ENCODE measurements at places on chromosomes 7 and 10. TPM values are rescaled to one million over a fixed set of nuclear protein-coding genes. Genes with fewer than 3 reads are reported as not detected.
A peak's percentile ranks its signal among the peaks of the same experiment; 100 is the strongest.

C7orf33 gene
- not detected for total RNA-seq

AZGP1 gene
- total RNA-seq: 114 TPM

SPDYE9 gene
- total RNA-seq: not detected

NUTM2E gene
- not detected for total RNA-seq

UFSP1 gene
- total RNA-seq: 2.1 TPM

CYP2W1 gene
- not detected for total RNA-seq

PDZD7 gene
- 0.40 TPM for total RNA-seq

C10orf62 gene
- 0.51 TPM for total RNA-seq

CFTR gene
- total RNA-seq: 0.19 TPM

NUTM2B gene
- total RNA-seq: 1.3 TPM

NPY gene
- not detected for total RNA-seq

- DNase-seq: no peak
Measured at GRCh38 chr10:12381536-12382156, 32.3 kb downstream of the CAMK1D start.

GRCh38 chr7:132655131-132655727, 79.0 kb upstream of the PLXNA4 start:
- DNase-seq: no peak

- no peak for DNase-seq
Measured at GRCh38 chr10:13087986-13088618, 11.9 kb upstream of the OPTN start.

DNA sequence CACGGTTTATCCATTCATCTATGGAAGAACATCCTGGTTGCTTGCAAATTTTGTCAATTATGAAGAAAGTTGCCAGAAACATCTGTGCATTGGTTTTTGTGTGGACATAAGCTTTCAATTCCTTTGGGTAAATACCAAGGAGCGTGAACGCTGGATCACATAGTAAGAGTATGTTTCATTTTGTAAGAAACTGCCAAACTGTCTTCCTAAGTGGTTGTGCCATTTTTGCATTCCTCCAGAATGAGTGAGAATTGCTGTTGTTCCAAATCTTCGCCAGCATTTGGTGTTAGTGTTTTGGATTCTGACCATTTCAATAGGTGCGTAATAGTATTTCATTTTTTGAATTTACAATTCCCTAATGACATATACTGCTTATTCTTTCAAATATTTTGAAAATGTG, 155.3 kb upstream of the FRMD4A start:
- DNase-seq: no peak

- no peak for DNase-seq
Measured at GRCh38 chr10:5630112-5630436, 36.3 kb downstream of the ASB13 start.

- no peak for DNase-seq
Measured at GRCh38 chr10:78190051-78190825, 156.6 kb downstream of the RPS24 start.

- DNase-seq: no peak
Measured at GRCh38 chr10:10914144-10914543, 103.5 kb upstream of the CELF2 start.

- DNase-seq: no peak
Measured at GRCh38 chr7:134920026-134920753, 66.1 kb upstream of the AGBL3 start.

DNA sequence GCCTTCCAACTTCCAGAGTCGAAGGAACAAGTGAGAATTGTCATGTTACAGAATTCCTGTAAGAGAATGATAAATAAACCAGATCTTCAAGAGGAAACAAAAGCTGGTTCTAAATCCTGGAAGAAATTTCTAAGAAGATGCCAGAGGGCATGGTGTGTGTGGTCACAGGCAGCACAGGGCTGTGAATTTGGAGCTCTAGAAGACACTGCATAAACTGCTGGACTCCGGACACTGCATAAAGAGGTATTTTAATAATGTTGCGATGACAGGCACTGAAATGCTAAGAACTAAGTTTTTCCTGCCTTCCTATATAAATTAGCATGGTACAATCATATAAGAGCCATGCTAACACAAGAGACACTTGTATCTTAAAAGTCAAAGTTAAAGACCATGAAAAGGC, 86.0 kb downstream of the LARP4B start:
- no peak for DNase-seq

DNA sequence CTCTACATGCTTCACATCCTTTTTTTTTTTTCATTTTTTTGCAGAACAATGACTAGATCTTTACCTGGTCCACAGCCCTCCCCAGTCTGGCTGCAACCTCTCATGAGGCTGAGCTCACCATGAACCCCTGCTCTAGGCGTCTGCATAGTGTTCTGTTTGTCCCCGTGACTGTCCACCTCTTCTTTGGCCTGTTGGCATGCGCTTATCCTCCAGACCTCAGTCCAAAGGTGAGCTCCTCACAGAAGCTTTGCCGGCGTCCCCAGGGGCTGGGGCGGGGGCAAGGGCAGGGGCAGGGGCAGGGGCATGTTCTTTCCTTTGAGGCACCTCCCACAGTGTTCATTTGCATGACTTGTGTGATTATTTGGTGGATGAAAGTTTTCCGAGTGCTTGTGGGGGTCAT, 218.4 kb upstream of the ZNF32 start:
- DNase-seq: no peak

DNA sequence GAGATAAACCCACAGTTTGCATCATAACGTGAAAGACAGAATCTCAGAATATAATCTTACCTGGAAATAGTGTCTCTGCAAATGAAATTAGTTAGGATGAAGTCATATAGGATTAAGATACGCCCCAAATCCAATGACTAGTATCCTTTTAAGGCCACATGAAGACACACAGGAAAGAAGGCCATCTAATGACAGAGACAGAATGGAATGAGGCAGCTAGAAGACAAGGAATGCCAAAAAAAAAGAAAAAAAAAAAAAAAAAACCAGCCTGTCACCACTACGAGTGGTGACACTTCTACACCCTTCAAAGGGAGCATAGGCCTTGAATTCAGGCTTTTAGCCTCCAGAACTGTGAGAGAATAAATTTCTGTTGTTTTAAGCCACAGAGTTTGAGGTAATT, 82.9 kb downstream of the HYCC1 start:
- DNase-seq: no peak

- DNase-seq: no peak
Measured at GRCh38 chr10:128438417-128439063, 312.3 kb upstream of the MKI67 start.

GRCh38 chr10:109959259-109960145, 36.2 kb upstream of the XPNPEP1 start:
- no peak for DNase-seq

GRCh38 chr7:33516568-33516967, 387.2 kb downstream of the BBS9 start:
- DNase-seq: no peak

DNA sequence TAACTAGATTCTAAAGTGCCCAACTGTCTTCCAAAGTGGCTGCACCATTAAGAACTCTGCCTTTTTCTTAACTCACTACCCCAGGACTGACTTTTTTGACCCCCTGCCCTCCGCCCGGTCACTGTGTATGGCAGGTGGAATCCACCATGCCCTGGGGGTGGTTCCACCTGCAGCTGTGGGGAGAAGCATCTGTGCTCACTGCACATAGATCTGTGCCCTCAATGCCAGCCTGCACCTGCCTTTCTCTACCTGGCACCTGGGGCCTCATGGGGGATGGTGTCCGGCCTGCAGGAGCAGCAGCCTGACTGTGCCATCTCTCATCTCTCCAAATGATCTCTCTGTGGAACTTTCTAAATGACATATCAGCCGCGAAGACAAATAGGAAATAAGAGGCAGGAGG, 353.5 kb downstream of the PAXIP1 start:
- no peak for DNase-seq

- no peak for DNase-seq
Measured at GRCh38 chr7:39221901-39222300, 244.2 kb downstream of the POU6F2 start.

DNA sequence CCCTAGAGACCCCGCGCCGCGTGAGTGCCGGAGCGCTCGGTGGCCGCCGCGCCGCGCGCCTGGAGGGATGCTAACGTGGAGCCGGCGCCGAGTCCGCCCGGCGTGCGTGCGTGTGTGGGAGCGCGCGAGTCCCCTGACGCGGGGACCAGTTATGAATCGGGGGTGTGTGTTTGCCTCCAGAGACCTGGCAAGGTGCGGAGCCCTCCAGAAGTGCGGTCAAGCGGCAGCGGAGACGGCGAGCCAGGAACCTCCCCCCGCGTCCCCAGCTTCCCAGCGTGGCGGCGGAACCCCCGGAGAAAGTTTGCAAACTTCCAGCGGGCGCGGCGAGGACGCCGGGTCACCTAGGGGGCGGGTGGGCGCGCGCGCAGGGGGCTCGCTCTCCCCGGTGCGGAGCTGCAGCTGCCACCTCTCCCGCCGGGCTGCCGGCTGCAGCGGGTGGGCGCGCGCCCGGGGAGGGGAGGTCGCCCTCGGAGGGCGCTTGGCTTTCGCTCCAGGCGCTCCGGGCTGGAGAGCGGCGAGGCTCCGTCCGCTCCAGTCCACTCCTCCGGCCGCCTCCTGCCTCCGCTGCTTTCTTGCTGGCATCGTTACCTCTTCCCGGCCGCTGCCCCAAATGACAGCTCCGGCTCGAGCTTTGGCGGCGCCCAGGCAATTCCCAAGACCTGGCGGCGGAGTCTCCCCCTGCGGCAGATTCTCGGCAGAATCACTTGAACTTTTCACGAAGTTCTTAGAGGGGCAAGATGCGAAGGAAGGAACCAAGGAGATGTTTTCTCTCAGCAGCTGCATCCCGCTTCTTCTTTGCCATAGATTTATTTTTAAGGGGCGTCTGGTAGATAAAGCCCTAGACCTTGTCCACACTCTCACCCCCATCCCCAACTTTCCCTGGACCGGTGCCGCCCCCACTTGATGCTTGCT, 2.3 kb upstream of the CREB5 start:
- DNase-seq: peak; percentile 77

DNA sequence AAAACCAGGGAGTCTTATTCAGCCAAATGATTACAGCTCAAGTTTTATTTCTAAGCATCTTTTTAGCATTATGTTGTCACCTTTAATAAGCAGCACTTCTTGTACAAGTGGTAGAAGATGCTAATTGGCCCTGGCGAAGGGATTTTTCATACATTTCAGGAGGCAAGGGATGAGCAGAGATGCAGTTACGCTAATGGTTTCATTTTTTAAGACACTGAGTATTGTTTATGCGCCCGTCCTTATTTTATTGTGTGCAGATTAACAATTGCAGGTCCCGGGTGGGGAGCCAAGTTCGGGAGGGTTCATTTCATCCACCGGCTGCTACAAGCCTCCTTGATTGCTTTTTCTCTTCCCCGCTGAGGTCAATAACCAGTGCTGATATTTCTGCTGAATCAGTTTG, 350.4 kb upstream of the FOXK1 start:
- DNase-seq: no peak

GRCh38 chr10:75398200-75398691, 3.3 kb downstream of the ZNF503 start:
- DNase-seq: no peak

DNA sequence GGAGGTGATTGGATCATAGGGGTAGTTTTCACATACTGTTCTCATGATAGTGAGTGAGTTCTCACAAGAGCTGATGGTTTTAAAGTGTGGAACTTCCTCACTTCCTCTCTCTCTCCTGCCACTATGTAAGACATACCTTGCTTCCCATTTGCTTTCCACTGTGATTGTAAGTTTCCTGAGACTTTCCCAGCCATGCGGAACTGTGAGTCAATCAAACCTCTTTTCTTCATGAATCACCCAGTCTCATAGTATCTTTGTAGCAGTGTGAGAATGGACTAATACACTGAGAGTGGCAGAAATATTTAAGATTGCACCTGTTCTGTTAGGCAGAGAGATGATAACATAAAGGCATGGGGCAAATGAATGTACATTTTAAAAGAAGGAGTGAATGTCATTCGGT, 507.8 kb downstream of the SORCS3 start:
- no peak for DNase-seq

DNA sequence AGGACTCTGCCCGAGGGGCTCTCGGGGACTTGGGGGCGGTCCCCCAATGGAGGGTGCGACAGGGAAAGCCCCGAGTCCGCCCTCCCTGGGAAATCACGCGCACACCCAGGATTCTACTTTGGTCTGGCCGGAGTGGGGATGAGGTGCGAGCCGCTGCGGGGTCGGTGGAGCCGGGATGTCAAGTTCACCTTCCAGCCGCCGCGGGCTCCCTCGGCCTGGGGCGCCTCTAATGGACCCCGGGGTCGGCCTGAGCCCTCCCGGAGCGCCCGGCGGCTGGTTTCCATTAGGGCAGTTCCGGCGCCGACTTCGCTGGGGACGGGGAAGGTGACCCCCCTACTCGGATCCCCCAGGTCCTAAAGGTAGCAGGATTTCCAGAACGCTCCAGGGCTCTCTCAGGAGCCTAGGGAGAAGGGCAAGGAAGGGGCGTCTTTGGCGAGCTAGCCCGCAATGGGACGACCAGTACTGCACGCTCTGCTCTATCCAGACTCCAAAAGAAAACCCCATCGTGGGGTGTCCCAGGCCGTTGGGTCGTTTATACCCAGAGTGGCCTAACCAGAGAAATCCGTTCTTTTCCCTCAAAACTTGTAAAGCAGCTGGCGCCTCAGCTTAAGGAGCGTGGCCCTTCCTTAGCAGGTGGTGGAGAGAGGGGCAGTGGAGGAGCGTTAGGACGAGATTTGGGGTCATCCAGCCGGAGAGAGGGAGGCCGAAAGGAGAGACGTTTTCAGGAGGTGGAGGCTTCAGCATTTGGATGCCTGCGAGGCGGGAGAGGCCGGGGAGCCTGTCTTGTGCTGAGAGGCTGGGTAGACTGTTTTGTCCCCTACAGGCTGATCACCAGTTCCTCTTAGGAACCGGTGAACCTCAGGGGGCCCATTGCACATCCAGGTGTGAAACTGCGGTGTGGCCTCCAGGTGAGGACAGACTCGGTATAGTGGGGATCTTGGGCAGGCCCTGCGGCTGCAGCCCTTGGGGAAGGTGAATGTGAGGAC, 860 bp upstream of the WDR86 start:
- DNase-seq: no peak

GRCh38 chr10:69151984-69152383, 28.0 kb downstream of the VPS26A start:
- DNase-seq: no peak

DNA sequence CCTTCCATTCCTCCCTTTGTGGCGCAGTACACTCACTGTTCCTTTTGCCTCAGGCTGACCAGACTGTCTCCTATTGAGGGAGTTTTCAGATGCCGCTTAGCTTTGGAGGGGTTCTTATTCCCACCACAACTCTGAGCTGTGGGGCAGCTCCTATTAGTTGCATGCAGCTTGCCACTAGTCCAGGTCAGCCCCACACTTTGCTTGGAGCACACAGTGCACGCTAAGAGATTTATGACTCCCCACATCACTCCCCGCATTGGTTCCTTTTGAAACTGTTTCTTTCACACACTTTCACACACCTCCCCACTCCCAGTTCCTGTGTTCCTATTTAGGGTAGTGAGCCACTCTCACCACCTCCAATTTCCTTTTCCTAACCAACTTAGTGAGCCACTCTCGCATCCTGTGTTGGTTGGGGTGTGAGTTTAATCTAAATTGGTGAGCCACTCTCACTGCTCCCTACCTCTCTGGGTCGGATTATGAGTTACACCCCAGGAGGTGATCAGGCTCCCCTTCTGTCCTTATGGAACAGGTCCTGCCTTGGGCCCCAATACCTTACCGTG, 10.4 kb upstream of the ZNF485 start:
- no peak for DNase-seq

DNA sequence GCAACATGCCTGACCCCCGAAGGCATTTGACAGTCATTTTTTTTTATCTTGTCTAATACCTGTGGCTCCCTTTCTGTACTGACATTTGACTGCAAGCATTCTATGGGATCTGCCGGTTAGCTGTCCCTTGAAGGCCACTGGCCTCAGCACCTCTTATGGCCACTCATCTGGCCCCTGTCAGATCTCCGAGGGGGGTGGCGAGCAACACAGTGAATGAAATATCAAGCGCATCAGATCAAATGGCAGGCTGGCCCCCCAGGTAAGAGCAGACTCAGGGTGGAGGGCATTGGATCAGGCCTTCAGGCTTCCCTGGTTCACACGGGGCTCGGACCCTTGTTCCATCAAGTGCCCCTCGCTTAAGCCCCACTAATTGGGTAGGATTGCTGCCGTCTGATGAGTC, 199.6 kb upstream of the MKI67 start:
- no peak for DNase-seq

All from cardiac septum (tissue), 1 donor.